ENCODE measurements at places on chromosomes 2 and 18.

DNA sequence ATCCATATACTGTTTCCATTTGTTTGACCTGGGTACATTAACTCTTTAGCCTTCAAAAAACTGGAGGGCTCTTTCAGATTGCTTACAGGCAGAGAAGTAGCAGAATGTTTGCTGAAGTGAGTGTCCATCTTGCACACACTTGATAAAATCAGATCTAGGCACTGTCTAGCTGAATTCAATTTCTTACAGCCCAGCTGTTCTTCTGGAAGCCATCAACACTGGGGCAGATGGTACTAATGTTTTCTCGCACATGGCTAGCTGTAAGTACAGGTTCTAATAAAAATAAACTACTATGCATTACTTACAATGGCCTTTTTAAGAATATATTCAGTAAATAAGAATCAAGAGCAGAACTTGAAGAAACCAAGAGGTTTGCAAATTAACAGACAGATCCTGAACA, 175.9 kb downstream of the NBAS start:
- DNase-seq, result no peak

GRCh38 chr2:73350035-73350691, 35.5 kb upstream of the ALMS1 start:
- DNase-seq, result no peak

- DNase-seq, result no peak
Measured at GRCh38 chr2:172997031-172997430, 78.6 kb upstream of the MAP3K20 start.

DNA sequence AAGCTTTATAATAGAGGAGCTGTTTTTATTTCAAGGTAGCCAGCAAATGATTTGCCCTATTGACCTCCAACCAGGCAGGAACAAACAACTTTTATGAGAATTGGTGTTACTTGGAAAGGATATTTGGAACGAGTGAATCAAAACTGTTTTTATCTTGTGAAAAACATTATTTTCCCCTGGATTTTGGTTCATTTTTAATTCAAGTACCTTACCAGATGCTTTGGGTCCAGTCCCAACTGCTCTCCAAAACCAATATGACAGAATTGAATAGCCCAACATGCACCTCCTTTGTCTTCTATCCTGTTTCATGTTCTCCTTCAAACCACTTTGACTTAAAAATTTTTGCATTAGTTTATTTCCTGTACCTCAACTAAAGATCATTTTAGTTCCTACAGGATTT, 178.6 kb upstream of the RBMS1 start:
- DNase-seq, result no peak

- DNase-seq, result no peak
Measured at GRCh38 chr2:96317584-96317997, 7.5 kb upstream of the ITPRIPL1 start.

- no peak for DNase-seq
Measured at GRCh38 chr2:234137400-234138014, 87.0 kb downstream of the SPP2 start.

- DNase-seq, result no peak
Measured at GRCh38 chr18:58967751-58968254, 103.1 kb downstream of the ZNF532 start.

DNA sequence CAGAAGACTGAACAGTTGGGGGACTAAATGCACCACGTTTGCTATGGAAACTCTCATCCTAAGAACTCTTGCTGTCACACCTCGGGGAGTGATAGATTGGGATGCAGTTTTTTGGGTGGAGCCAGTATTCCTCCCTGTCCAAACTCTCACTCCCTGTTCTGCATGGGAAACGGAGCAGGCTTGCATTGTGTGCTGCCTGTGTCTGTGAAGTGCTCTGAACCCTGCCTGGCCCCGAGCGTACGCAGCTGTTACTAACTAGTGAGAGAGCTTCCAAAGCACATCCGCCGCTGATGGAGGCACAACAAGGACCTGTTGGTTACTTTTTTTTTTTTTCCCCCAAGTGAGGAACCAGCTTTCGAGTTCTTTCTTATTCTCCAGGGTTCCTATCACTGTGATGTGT, 195.5 kb downstream of the ANAPC1 start:
- no peak for DNase-seq

DNA sequence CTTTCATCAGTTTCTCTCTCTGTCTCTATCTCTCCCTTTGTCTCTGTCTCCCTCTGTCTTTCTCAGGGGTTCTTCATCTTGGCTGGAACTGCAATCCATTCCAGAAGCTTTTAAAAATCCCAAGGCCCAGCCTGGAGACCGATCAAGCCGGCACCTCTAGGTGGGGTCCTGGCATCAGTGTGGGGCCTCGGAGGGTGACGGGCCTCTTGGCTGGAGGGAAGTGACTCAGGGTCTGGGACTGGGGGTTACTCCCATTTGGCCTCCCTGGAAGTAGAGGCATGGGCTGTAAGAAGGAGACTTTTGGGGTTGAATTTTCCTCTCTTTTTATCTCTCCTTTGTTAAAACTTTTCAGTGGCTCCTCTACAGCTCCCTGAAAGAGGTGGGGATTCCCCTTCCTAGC, 52.8 kb upstream of the OTOF start:
- no peak for DNase-seq

DNA sequence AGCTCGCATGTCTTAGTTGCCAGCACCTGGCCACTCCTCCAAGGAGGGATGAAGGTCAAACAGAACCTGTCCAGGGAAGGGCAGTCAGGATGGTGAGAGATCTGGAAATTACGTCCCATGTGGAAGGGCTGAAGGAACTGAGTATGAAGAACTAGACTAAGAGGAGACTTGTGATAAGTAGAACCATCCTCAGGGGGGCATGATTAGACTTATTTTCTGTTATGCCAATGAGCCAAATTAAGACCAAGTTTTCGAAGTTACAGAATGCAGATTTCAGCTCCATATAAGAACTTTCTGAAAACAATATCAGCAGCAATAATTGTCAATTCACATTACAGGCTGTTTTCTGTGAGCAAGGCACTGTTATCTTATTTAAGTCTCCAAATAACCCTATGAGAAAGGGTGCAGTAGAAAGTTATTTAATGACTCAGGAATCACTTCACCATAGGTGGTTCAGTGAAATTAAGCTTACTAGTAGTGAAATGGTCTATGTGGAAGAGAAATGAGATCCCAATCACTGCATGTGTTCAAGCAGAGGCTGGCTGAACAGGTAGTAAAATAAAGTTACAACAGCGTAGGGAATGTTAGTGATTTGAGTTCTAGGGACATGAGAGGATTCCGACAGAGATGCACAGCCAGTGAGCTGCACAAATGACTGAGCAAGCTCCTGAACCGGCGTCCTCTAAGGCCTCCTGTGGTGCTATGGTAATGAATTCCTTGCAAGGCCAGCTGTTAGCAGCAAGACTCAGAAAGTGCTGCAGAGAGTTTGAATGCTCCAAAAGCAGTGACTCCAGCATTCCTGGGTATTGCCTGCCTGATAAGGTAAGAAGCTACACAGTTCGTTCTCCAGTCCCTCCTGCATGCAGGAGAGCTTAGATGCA, 4.5 kb upstream of the DYM start:
- DNase-seq, result no peak

GRCh38 chr2:207150284-207150683, 15.5 kb downstream of the KLF7 start:
- DNase-seq, result no peak

GRCh38 chr2:240885566-240885965, 10.4 kb downstream of the MAB21L4 start:
- DNase-seq, result no peak

GRCh38 chr2:54228945-54229344, 27.1 kb downstream of the TSPYL6 start:
- DNase-seq, result no peak

GRCh38 chr2:170090229-170090628, 87.7 kb upstream of the MYO3B start:
- DNase-seq, result no peak
